Fibroblast of the aortic adventitia (primary cell): ENCODE measurements at places on chromosomes 2 and 18. TPM values are rescaled to one million over a fixed set of nuclear protein-coding genes. Genes with fewer than 3 reads are reported as not detected.

- DNase-seq, result no peak
These were observed 91.3 kb upstream of the GLS start for GRCh38 chr2:190789074-190790004.

HOXD13 gene
- total RNA-seq, result not detected in 2 replicates

CERKL gene
- total RNA-seq, result 0.27 TPM in 1 of 2 replicates, not detected in the other

IL1RL2 gene
- 1.7 and 9.8 TPM in 2 replicates for total RNA-seq

- DNase-seq, result no peak
These were observed 40.7 kb downstream of the ARHGAP25 start for GRCh38 chr2:68775272-68775842.

- peak; percentile 66 for DNase-seq
These were observed 223.7 kb downstream of the ANKRD30B start for GRCh38 chr18:14971461-14972185.

DNA sequence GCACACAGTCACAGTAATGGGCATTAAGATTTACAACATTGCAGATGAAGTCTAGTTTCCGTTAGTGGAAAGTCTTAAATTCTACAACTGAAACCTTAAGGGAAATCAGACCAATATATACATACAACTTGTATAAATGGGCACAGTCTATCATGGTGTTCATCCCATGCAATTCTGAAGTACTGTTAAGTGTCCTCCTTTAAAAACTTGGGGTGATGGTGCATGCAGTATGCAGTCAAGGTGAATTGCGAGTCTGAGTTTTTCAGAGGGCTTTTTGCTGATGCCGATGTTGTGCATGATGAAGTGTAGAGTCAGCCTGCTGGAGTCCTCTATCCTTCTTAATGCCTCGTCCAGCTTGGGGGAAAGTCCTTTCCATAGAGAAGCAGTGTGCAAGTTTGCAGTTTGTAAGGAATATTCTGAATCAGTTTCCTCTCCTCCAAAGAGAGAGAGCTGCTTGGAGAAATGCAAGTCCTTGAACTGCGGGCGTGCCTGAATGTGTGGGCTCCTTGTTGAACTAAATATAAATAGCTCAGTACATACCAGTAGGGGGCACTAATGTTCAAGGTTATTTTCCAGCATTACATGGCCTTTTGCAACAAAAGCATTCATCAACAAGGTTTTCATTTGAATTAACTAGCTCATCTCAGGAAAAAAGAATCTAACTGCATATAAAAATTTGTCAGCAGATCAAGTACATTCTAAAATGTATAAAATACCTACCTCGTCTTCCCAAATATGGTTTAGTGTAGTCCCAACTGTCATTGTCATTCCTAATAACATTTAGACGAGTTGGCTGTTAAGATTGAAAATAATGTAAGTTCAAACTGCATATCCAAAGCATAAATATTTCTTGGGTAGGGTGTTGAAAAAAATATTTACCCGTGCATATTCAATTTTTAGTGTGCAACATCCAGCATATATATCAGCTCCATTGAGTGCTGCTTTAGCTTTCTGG is 21.3 kb downstream of the HNRNPLL start:
- peak; percentile 90 for DNase-seq

- DNase-seq, result peak; percentile 88
These were observed 68.3 kb downstream of the TNS1 start for GRCh38 chr2:217934321-217935131.

DNA sequence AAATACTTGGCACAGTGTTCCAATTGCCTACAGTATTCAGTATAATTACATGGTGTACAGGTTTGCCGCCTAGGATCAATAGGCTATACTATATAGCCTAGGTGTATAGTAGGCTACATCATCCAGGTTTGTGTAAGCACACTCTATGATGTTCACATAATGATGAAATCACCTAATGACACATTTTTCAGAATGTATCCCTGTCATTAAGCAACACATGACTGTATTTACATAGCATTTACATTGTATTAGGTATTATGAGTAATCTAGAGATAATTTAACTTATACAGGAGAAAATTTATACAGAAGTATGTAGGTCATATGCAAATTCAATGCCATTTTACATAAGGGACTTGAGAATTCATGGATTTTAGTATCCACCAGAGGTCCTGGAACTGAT is 35.4 kb downstream of the SCN7A start:
- no peak for DNase-seq

- DNase-seq, result no peak
These were observed 32.8 kb upstream of the MYO3B start for GRCh38 chr2:170145191-170145590.

- DNase-seq, result no peak
These were observed 856.8 kb downstream of the DPP10 start for GRCh38 chr2:115299199-115299598.

CHRNG gene
- total RNA-seq, result not detected in 2 replicates

PROKR1 gene
- not detected in 2 replicates for total RNA-seq

- no peak for DNase-seq
These were observed 211.9 kb upstream of the HNRNPA3 start for GRCh38 chr2:177000715-177001072.

ACTG2 gene
- total RNA-seq, result 2.4 TPM in 1 of 2 replicates, not detected in the other

- DNase-seq, result no peak
These were observed 26.1 kb downstream of the RAB31 start for GRCh38 chr18:9734189-9734588.

- peak; percentile 48 for DNase-seq
These were observed 129.7 kb upstream of the TNP1 start for GRCh38 chr2:216989340-216990129.

DNA sequence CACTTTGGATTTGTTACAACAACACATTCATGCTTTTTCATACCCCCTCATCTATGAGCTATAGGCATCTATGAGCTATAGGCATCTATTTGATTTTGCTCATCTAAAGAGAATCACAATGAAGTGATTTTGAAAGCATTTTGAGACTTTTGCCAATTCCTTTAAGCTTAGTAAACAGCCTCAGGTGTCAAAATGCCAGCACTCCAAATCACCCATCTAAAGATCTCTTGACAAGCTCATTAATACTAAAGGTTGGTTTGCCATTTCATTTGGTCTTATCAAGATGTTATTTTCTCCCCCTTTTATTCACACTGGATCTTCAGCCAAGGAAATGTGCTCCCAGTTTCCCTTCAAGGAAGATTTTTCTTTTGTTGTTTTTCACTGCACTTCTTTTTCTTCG is 110.7 kb upstream of the TLK1 start:
- no peak for DNase-seq

DNA sequence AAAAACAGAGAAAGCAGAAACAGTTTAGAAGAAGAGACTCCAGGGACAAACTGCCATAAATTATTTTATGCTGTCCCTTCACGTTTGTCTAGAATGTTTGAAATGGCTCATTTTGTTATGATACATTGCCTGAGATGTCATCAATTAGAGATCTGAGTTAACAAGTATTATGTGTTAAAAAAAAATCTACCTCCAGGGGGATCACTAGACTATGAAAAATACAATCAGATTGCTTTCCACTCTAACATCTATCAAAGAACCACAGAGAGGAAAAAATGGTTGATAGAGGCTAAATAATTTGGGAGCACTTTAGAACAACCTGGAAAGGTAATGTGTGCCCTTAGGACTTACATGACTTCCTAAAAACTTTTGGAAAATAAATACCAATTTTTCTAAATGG is 103.8 kb upstream of the CCDC150 start:
- DNase-seq, result no peak

DNA sequence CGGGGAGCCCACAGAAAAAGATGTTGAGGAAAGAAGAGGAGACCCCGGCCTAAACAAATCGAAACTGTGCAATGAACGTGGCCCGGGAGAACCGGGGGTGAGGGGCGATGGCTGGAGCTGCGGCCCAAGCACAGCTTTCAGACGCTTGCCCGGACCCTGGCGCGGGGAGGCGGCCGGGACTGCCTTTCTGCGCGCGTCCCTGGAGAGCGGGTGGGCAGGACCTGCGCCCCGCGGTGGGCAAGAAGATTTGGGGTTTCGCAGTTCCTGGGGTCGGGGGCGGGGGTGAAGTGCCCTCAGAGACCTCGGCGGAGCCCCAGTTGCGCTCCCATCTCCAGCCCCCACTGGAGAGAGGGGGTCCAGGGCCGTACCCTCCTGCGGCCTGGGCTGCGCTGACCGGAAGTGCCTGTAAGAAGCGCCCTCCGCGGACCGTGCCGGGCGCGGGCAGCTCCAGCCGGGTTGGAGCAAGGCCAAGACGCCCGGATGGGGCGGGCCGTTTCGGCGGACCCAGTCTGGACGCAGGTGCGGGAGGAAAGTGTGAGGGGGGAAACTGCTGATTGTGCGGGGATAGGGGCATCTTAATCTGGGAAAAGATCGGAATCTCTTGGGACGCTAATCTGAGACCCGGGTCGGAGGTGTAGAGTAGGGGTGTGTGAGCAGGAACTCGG is 11.6 kb downstream of the EN1 start:
- no peak for DNase-seq

GRCh38 chr2:64609227-64609941 is 44.3 kb downstream of the SERTAD2 start:
- peak; percentile 39 for DNase-seq

DNA sequence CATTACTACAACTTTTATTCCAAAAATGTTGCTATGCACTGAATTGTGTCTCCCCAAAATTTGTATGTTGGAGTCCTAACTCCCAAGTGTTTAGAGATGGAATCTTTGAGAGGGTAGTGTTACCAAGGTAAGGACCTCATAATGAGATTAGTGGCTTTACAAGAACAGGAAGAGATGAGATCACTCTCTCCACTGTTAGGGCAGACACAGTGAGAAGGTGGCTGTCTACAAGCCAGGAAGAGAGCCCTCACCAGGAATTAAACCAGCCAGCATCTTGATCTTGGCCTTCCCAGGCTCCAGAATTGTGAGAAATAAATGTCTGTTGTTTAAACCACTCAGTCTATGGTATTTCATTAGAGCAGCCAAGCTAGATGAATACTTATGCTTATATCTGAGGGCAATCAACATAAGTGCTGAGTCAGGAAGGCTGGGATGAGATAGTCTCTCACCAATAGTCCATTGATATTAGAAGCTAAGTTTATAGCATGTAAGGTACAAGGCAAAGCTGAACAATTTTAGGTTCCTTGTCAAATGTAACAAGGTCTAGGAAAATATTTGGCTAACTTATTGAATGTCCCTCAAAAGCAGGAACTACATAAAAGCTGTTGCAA is 317.6 kb upstream of the REG3G start:
- DNase-seq, result no peak

GRCh38 chr18:66558773-66559172 is 45.1 kb downstream of the CDH19 start:
- no peak for DNase-seq

SIGLEC15 gene
- 8.4 TPM in 1 of 2 replicates, not detected in the other for total RNA-seq

CDH2 gene
- total RNA-seq, result 38.3 and 64.1 TPM in 2 replicates

DNA sequence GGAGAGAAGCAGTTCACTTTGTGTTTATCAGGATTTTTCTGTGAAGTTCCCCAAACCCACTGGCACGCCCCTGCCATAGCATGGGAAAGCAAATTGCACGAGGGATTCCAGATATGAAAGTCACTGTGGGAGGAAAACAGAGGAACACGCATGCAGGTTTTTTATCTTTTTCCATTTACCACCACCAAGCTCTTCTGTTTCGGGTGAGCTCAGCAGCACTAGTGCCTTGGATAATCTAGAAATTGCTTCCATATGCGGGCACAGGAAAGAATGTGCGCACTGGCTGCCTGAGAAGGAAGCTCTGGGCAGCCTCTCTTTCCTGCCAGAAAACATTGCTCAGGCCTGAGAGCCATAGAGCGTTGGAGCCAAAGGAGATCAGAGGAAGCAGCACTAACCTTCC is 65.9 kb upstream of the WIPF1 start:
- peak; percentile 96 for DNase-seq

TFPI gene
- total RNA-seq, result 72.5 and 596 TPM in 2 replicates

SLC8A1 gene
- total RNA-seq, result 39.1 and 112 TPM in 2 replicates

RASGRP3 gene
- 5.9 and 7.8 TPM in 2 replicates for total RNA-seq

PHOSPHO2 gene
- total RNA-seq, result 5.2 and 12.0 TPM in 2 replicates

DNA sequence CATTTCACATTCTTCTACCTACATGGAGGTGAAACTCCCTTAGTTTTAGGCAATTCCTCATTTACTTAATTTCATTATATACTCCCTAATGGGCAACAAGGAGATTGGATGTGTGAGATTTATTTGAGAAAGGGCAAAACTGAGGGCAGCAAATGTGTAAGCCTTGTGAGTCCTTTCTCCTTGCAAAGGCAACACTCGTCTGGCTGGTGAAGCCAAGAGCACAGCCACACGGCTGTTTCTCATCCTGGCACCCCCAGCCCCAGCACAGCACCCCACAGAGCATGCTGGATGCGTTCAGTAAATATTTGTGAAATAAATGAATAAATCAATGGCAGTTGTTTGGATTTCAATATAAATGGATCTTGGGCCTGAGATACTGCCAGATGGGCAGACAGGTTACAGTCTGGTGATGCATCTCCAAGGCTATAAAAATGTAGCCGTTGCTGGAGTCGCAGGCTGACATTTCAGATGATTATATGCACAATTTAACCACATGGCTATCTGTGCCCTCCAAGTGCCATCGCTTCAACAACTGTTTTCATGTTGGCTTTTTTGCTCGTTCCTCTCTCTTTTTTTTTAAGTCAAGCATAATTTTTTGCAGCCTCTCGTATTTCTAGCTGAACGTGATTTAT is 154.1 kb upstream of the REV1 start:
- DNase-seq, result no peak

KIF5C gene
- total RNA-seq, result 0.09 TPM in 1 of 2 replicates, not detected in the other

GRCh38 chr18:65363911-65364632 is 386.7 kb upstream of the CDH7 start:
- DNase-seq, result no peak

GRCh38 chr2:38602136-38602731 is 494 bp downstream of the HNRNPLL start:
- no peak for DNase-seq

DNA sequence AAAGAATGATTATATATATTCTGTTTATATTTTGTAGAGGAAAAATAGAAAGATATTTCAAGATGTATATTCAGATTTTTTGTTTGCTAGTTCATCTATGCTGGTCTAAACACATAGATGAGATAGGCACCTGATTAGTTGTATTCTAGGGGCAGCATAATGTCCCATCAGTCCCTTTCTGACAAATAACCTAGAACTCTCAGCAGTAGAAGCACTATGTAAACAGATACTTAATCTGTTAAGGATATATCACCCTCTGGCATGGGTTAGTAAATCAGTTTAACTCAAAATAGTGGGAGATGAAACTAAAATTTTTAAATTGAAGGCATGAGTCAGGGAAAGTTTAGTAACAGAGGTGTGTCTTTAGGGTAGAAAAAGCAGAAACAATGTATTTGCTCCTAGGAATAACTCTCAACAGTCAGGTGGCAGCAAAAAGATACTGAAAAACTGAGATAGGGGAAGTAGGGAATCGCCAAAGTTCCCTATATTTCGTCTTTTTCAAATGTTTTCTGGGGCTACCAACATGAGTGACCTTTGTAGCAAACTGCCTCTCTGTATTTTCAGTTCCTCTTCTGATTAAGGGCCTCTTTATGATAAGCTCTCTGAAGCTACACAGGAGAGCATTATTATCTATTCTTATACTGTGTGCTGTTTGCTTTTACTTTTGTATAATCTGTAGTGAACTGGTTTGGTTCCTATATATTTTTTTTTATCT is 5.7 kb downstream of the PPP1R1C start:
- no peak for DNase-seq

DNA sequence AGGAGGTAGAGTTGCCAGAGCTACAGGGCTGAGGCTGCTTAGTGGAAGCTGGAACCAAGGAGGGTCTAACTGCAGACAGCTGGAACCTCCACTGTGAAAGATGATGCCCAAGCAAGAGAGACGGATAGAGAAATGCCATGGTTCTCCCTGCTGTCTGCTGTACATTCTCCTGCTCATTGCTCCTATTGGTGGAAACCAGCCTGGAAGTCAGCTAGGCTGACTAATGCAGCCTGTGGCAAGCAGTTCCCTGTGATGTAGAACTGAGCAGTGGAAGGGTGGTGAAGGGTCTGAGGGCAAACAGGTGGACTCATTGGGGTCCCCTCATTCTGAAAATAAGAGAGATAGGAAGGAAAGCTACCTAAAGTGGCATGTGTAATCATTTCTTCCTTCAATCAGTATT is 563.6 kb downstream of the SLC4A3 start:
- no peak for DNase-seq

CHRND gene
- not detected in 2 replicates for total RNA-seq
